Fibroblast of villous mesenchyme (primary cell): ENCODE measurements at places on chromosomes 3 and 15. TPM values are rescaled to one million over a fixed set of nuclear protein-coding genes. Genes with fewer than 3 reads are reported as not detected.

DNA sequence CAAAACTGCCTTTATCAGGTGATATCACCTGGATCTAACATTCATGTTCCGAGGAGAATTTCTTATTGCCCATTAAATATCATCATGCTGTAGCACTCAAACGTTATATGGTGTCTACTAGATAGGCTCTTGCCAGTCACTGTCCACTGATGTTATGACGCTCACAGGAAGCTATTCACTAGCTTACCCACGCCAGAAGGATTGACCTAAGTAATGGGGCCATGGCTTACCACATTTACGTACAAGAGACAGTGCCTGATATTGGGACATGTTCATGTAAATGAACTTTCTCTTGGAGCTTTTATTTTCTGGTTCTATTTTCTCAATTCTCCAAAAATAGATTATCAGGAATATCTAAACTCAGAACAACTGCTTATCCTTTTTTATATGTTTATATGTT is 91.7 kb upstream of the NAALADL2 start:
- DNase-seq = no peak

Gene DUOXA2
- not detected in 2 replicates for total RNA-seq

GRCh38 chr15:70152070-70152480 is 54.4 kb upstream of the TLE3 start:
- DNase-seq = no peak

DNA sequence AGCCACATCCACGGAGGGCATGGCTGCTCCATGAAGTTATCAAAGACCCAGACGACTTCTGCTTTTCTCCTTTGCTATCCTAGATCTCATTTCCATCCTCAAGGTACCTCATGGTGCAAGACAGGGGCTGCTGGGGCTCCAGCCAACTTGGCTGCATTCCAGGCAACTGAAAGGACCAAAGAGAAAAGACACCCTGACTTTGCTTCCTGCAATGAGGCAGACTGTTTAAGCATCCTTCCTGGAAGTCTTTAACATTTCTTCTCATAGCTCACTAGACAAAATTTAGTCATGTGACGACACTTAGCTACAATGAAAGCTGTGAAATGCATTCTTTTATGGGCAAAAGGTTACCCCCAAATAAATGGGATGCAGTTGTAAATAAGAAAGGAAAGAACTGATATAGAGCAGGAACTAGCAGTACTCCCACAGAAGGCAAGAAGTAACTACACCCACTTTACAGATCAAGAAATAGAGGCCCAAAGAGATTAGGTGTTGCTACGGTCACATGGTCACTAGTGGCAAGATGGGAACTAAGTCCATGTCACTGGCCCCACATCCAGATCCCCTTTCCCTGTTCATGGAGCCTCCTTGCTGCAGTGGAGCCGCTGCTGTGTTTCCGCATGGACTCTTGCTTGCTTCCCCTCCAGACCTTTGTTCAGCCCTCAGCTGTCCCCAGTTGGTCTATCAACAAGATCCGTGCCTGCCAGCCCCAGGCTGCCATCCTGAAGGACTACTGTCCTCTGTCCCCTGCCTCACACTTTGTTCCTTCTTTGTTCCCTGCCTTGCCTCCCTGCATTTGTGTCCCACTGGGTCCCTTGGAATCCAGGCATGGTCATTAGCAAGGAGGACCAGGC is 107.0 kb downstream of the XXYLT1 start:
- no peak for DNase-seq
